ENCODE measurements at places on chromosomes 12 and 14. TPM values are rescaled to one million over a fixed set of nuclear protein-coding genes. Genes with fewer than 3 reads are reported as not detected.

The ENDOU gene
- not detected for total RNA-seq

The SERPINA1 gene
- total RNA-seq: not detected

The HOXC13 gene
- not detected for total RNA-seq

The HRK gene
- total RNA-seq: not detected
